ENCODE measurements at places on chromosomes 5 and 9.

DNA sequence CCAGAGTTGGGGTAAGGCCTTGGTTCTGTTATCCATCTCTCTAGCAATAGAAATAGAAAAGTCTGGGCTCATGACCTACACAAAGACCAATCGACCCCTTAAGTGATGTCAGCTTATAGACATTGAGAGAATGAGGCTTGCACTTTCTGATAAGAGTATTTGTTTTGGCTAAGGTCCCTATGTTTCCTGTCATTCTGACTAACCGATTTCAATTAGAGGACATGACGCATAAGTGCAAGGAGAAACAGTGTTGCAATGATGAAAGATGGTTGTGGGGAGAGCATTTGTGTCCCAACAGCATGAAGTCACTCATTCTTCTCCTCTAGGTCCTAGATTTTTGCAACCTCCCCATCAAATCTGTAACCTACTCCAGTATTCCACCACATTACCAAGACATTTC lies 255.1 kb downstream of the MAT2B start:
- no peak for DNase-seq

- no peak for DNase-seq
Measured at GRCh38 chr5:88661806-88662207, 221.2 kb downstream of the MEF2C start.

DNA sequence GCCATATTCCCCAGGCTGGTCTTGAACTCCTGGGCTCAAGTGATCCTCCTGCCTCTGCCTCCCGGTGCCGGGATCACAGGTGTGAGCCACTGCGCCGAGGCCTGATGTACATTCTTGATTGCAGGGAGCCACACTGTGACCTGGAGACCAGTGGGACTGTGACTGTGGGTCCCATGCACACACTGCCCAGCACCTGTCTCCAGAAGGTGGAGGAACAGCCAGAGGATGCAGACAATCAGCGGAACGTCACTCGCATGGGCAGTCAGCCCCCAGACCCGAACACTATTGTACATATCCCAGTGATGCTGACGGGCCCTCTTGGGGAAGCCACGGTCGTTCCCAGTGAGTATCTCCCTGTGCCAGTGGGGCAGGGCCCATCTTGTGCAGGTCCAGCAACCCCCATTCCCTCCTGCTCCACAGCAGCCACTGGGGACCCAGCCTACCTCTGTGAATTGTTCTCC lies 147.3 kb downstream of the CACNA1B start:
- no peak for DNase-seq

- peak; percentile 77 for DNase-seq
Measured at GRCh38 chr5:157271740-157272271, 5.9 kb downstream of the CYFIP2 start.

GRCh38 chr9:123658792-123659191 lies 271.1 kb downstream of the DENND1A start:
- no peak for DNase-seq

DNA sequence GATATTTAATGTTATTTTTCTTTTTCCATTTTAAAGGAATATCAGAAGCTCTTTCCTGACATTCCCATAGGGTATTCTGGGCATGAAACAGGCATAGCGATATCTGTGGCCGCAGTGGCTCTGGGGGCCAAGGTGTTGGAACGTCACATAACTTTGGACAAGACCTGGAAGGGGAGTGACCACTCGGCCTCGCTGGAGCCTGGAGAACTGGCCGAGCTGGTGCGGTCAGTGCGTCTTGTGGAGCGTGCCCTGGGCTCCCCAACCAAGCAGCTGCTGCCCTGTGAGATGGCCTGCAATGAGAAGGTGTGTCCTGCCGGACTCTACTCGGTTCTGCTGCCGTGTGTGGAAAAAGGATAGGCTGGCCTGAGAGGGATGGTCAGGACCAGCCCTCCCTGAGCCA lies 24.2 kb downstream of the NANS start:
- no peak for DNase-seq

- DNase-seq: no peak
Measured at GRCh38 chr5:178432421-178433272, 157.5 kb downstream of the COL23A1 start.

- no peak for DNase-seq
Measured at GRCh38 chr5:73284220-73284795, 111.3 kb downstream of the TMEM174 start.

- DNase-seq: no peak
Measured at GRCh38 chr5:16283791-16284190, 104.2 kb upstream of the MARCHF11 start.

GRCh38 chr9:86965636-86966395 lies 18.5 kb upstream of the GAS1 start:
- no peak for DNase-seq

DNA sequence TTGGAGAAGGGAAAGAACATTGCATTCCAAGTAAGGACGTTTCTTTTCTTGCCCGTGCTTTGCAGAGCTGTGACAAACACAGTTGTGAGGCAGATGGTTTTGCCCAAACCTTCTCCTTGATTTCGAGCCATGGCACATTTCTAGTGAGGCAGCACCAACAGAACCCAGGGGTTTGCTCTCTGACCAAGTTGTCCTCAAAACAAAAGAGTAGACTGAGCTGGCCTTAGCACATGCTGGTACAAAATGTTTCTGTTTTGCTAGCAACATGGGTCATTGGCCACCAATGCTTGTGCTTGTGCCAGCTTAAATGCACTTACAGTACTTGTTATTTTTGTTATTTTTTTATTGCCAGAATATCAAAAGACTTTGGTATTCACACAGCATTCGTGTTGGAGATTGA lies 328.8 kb downstream of the GADD45G start:
- no peak for DNase-seq

DNA sequence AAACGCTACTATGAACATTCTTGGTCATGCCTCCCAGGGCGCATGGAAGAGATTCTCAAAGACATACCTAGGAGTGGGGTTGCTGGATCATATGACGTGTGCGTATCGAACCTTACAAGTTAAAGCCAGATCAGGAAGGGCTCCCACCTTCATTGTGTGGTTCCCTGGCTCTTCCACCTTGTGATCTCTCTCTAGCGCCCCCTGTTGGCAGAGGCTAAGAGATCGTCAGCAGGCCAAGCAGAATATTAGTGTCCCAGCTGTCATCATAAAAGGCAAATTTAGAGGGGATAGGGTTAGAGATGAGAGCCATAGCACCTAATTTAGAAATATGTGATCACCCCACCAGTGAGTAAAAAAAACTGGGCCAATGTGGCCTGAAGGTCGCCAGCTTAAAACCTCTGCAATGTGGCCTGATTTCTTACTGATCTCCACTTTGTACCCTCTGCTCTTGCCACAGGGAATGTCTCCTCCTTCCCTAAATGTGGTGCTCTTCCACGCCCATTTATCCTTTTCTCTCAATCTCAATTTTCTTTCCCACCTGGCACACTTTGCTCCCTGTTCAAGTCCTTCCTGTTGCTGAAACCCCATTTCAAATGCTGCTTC lies 91.7 kb upstream of the SHB start:
- peak; percentile 62 for DNase-seq

DNA sequence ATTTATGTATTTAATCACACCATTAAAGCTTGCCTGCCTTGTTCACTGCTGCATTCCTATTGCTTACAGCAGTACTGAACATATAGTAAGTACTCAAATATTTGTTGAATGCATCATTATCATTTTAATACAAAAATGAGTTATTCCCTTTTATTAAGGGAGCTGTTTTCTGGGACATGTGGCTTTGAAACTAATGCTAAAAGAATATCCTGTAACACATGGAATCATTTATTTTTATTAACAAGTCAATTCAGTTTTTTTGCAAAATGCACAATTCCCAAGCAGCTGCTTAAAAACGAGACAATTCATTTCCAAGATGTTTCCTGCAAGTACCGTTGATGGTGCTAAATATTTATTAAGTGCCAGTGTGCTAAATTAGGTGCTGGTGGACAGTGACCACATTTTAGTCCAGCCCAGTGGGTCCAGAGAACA lies 148.3 kb upstream of the NR3C1 start:
- no peak for DNase-seq

- DNase-seq: no peak
Measured at GRCh38 chr5:117590944-117591343, 1016.3 kb upstream of the SEMA6A start.

- DNase-seq: no peak
Measured at GRCh38 chr9:115035841-115036612, 81.9 kb downstream of the TNC start.

- no peak for DNase-seq
Measured at GRCh38 chr5:146716636-146717035, 161.9 kb downstream of the PPP2R2B start.

- no peak for DNase-seq
Measured at GRCh38 chr9:121305269-121305994, 37.5 kb downstream of the GSN start.

DNA sequence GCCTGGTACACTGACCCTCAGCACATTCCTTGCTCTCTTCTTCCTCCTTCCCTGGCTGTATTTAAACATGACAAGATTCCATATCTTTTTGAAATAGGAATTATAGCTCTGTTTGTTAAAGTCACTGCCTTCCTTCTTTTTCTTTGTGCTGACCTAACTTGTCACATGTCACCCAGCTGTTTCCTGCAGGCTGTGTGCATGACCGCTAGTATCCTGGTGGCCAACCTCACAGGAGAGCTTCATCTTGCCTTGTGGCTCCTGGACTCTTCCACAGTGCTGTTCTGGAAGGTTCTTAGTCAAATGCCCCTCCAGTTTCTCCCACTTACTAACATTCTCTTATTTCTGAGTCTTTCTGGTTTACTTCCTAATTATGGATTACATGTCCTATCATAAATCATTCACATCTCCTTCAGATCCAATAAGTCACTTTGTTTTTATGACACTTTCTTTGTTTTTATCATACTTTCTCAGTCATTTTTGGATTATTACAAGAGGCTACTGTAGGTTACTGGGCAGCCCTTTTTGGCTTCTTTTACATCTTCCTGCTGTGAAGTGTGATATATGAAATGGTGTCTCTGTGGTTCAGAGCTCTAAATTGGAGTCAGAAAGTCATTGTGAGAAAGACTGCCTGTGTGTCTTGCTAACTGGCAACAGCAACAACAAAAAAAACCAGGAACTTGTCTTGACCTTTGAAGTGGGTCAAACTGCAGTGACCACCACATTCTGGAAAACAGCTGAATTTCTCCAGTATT lies 463.6 kb upstream of the DAP start:
- no peak for DNase-seq

- no peak for DNase-seq
Measured at GRCh38 chr9:133689151-133689763, 48.9 kb downstream of the SARDH start.

DNA sequence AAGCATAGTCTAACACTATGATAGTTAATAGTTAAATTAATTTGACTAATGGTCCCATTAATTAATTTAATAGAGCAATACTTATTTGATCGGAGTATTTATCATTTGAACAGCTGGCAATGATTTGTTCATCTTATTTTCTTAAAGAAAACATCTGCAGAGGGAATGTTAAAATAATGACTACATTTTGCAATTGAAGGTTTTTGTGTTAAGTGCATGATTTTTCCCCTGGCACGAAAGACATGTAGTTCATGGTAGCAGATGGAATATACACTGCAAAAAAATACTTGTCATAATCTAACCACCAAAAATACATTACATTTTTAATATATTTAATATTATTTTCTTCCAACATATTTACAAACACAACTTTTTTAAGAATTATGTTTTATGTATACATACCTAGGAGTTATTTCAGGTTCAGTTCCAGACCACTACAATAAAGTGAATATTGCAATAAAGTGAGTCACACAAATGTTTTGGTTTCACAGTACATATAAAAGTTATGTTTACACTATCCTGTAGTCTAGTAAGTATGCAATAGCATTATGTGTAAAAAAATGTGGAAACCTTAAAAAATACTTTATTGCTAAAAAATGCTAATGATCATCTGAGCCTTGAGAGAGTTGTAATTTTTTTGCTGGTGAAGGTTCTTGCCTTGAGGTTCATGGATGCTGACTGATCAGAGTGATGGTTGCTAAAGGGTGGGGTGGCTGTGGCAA lies 292.6 kb upstream of the DAB2 start:
- DNase-seq: no peak

DNA sequence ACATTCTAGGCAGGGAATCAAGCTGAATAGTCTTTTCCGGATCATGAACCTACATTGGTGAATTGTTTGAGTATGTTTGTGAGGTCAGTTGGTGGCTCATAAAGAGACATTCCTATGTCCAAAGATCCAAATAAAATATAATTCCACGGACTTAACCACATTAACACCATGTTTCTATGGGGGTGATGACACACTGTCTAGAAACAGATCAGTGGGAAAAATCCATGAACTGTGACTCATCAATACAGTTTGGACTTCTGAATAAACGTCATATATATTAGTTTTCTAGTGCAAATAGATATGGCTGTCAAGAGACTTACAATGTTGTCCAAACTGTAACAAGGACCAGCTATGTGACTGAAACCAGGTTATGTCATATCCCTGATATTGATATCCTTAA lies 509.9 kb upstream of the TYRP1 start:
- no peak for DNase-seq

- no peak for DNase-seq
Measured at GRCh38 chr9:98637381-98637780, 71.4 kb downstream of the GABBR2 start.
